Esophagus squamous epithelium (tissue), 5 donors: ENCODE measurements at places on chromosomes 3 and 15. TPM values are rescaled to one million over a fixed set of nuclear protein-coding genes. Genes with fewer than 3 reads are reported as not detected.

The SUSD5 gene
- 1.2 TPM for total RNA-seq

- no peak for DNase-seq
Measured at GRCh38 chr3:156382458-156383346, 172.2 kb downstream of the SSR3 start.

DNA sequence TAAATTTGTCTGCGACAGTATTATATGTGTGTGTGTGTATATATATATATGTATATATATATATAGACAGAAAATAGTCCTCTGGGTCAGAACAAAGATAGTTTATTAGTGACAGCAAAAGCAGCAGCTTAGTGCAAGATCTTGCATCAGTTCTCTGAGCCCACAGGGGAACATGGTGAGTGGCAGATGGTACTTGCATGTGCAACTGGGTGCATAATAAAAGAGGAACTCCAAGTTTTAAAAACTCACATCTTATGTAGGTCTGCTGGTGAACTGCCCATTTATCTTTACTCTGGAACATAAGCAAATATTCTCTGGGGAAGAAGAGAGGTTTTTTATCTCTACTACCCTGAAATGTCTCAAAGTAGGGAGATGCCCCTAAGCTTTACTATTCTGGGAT is 276.4 kb downstream of the POLQ start:
- no peak for DNase-seq

The TBC1D2B gene
- 13.0 TPM for total RNA-seq

GRCh38 chr15:62071711-62072308 is 5.0 kb downstream of the C2CD4A start:
- no peak for DNase-seq

- DNase-seq: no peak
Measured at GRCh38 chr15:47477341-47477740, 240.0 kb upstream of the SEMA6D start.

GRCh38 chr3:65151666-65152065 is 463.9 kb upstream of the ADAMTS9 start:
- DNase-seq: no peak

GRCh38 chr3:193830791-193831191 is 237.8 kb downstream of the OPA1 start:
- no peak for DNase-seq

- DNase-seq: no peak
Measured at GRCh38 chr3:57972531-57973111, 35.6 kb upstream of the FLNB start.

DNA sequence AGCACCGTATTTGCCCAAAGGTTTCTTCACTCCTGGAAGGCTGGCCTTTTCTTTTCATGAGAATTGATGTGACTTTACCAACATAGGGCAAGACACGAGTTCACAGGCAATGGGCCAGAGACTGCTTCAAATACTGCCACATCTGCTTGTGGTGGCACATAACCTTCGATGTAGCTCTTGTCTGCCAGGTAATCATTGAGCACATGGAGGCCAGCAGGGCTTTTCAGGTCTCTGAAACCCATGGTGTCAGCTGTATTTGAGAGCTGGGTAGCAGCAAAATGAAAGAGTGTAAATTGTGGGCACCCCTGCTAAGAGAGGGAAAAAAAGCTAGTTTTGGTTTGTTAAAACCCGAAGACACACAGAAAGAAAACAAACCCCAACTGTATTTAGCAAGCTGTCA is 200.7 kb downstream of the NAALADL2 start:
- no peak for DNase-seq

DNA sequence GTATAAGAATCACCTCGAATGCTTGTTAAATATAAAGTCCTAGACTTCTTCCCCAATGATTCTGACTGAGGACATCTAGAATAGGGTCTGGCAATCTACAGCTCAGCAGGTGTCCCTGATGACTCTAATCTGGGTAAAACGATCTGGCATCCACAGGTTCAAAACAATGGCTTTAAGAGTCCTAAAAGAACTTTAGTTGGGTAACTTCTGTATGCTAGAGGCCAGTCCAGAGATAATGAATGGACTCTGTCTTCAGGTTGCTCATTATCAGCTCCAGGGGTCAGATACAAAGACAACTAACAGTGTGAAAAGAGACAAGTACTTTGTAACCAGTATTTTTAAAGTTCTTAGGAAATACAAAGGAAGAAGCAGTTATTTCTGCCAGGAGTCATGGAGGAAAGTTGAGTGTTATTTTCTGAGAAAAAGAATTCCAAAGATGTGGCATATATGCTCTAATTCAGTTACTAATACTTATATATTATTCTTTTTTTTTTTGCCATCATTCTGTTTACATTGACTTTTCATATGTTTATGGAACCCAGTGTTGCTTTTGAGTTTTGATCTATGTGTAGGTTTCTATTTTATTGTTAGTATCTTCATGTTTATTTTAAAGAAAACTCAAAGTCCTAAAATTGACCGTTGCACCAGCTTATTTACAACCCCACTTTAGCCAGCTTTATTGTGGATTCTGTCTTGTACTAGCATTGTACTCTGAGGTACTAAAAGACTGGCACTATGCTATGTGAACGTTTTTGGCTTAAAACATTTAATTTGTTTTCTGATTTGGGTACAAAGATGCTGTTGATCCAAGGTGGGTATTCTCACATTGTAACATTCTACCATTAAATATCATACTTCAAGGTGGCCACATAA is 3.1 kb upstream of the GPR15 start:
- DNase-seq: no peak

The FANCD2OS gene
- not detected for total RNA-seq

The PPP1R14D gene
- total RNA-seq: not detected

The LRRC31 gene
- total RNA-seq: not detected

- DNase-seq: no peak
Measured at GRCh38 chr3:31704591-31705179, 172.0 kb downstream of the STT3B start.

GRCh38 chr3:27883266-27883665 is 161.1 kb upstream of the EOMES start:
- DNase-seq: no peak

The DPH3 gene
- total RNA-seq: 10.6 TPM

The ZNF592 gene
- total RNA-seq: 10.2 TPM

GRCh38 chr3:98763076-98763475 is at the start of gene ST3GAL6:
ST3GAL6 (plus strand) TSS chr3:98763340; CDS start chr3:98768441, 5,101 bp downstream.
- DNase-seq: peak; percentile 1

The FBXO22 gene
- total RNA-seq: 18.9 TPM

DNA sequence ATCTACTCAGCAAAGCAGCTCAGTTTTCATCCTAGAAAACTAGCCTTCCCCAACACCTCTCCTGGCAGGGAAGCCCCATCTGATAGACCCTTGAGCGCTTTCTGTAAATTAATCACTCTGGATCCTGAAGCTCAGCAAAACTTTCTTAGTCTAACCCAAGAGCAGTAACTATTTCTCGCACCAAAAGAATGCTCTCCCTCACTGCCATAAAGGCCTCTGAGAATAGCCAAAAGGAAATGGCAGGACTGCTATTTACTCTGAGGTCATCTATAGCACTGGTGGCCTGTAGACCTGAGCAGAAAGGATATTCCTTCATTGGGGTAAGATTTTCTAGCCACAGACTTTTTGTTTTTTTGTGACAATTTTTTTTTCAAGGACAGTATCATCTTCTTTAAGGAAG is 345.8 kb upstream of the ADAMTS9 start:
- no peak for DNase-seq

- no peak for DNase-seq
Measured at GRCh38 chr3:123765475-123766128, 118.5 kb downstream of the MYLK start.

DNA sequence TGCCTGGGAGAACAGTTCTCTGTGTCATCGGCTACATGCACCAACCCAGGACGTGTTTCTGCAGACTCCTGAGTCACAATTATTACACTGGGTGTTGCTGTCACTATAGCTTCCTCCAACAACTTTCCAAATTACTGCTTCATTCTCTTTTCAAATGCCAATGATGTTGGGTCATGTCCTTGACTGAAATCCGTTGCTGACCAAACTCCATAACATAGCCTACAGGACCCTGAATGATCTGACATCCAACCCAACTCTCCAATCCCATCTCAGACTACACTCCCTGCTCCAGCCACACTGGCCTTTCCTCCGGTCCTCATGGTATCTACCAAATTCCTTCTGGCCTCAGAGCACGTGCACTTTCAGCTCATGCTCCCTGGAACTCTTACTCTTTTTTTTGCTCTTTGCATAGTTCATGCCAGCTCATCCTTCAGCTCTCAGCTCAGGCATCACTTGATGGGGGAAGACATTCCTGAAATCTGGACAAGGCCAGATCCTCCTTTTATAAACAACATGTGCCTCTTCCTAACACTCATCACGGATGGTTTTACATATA is 108.8 kb upstream of the PTPRG start:
- DNase-seq: no peak

DNA sequence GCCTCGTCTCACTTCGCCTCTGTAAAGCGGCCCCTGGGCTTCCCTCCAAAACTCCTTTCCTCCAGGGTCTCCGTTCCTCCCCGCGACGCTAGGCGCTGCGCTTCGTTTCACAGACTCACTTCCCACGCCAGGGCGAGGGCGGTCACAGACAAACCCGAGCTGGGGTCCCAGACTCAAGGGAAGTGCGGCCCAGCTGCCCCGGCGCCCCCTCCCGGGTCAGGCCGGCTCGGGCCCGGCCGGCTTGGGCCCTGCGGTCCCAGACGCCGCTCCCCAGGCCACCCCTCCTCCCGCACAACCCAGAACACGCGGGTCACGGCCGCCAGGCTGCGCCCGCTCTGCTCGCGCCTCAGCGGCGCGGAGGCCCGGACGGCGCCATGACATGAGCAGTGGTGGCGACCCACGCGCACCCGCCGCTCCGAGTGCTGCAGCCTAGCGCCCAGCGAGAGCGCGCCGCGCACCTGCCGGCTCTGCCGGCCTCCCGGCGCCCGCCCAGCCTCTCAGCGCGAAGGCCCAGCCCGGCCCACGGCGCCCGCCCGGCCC is 547 bp downstream of the NUP210 start:
- DNase-seq: no peak

The IRAK2 gene
- total RNA-seq: 8.1 TPM

DNA sequence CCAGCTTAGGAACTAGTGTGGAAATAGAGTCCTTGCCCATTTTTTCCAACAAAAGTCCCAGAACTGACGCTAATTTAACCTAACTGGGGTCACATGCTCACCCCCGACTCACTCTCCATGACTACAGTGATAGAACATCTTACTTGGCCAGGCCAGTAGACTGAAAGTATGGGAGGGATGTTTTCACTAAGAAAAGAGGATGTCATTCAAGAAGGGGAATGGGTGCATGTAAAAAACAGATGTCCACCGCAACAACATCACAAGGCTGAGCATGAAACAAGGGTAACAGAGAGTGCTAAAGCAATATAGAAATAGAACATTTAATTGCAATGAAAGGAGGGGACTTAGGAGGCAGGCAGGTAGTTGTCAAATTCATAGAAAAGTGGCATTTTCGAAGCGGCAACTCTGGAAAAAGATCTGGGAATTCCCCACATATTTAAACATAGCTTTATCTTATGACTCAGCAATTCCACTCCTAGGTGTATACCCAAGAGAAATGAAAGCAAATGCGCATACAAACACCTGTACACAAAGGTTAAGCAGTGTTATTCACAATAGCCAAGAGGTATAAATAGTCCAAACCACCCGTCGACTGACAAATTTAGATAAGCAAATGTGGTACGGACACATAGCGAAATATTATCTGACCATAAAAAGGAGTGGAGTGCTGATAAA is 41.1 kb upstream of the UBE2E2 start:
- DNase-seq: no peak

The IQCF5 gene
- not detected for total RNA-seq

DNA sequence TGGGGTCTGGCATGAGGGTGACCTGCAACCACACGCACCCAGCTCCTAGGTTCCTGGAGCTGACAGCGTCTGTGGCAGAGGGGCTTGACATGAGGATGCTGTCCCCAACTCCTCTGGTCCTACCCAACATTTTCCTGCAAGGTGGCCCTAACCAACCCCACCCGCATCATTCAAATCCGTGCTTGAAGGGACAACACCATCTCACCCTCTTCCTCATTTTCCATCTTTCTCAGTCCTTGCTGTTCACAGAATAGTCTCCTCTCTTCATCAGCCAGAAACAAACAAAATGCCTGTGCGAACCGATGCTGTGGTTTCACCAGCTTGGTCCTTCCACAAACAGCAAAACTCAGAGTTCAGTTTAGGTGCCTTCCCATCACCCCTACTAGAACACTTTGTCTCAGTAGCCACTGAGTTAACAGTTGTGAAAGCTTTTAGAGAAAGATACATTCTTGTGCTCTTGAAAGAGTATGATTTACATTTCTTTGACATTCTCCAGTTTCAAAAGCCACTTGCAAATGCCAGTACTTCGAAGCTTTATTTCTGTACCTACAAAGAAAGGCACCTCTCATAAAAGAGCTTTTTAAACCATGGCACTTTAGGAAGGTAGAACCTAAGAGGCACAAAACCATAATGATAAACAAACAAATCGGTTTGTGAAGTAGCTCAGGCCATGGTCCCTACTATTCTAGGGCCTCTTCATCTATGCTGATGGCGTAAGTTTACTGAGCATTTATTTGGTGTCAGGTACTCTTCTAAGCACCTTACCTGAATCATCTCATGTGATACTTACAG is 360.1 kb downstream of the SHQ1 start:
- DNase-seq: no peak

- DNase-seq: no peak
Measured at GRCh38 chr3:181715571-181716340, 4.0 kb downstream of the SOX2 start.

The PPARG gene
- total RNA-seq: 11.6 TPM

GRCh38 chr3:62975566-62975965 is 100.3 kb upstream of the CADPS start:
- no peak for DNase-seq

The PLCH1 gene
- total RNA-seq: 0.29 TPM

DNA sequence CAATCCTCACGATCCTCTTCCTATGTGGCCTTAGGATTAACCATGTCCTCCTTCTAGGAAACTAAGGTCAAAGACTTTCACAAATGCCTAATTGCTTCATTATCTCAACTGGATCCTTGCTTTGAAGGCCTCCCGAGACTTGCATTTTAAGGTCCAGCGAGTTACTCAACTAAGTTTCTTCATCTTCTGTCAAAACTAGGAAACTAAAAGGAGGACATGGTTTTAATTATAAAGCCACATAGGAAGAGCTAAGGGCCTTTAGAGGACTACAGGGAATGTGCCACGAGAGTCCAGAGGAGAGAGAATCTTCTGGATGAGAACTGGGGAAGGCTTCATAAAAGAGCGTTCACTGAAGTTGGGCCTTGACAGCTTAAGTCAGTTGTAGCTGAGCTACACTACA is 87.8 kb upstream of the LPP start:
- DNase-seq: no peak

DNA sequence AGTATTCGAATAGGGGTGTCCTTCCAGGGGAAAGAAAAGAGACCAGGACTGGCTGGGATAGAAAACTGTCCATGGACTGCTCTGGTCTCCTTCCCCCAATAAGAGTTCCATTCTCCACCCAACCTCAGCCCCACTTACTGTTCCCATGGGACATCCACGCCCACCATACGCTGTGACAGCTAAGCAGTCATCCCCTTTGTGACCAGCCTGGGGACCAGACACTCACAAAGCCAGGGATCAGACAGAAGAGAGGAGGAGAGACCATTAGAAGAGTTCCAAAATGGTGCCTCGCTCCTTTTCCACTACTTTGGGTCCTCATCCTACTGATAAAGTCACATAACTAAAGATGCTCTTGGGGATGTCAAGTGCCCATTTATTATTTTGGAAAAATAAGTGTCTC is 27.6 kb upstream of the GNB5 start:
- no peak for DNase-seq

The NME9 gene
- total RNA-seq: 1.3 TPM

- no peak for DNase-seq
Measured at GRCh38 chr3:44890852-44891251, 16.4 kb downstream of the TGM4 start.
